ENCODE measurements at places on chromosomes 2 and 18. TPM values are rescaled to one million over a fixed set of nuclear protein-coding genes. Genes with fewer than 3 reads are reported as not detected.
A peak's percentile ranks its signal among the peaks of the same experiment; 100 is the strongest.

DNA sequence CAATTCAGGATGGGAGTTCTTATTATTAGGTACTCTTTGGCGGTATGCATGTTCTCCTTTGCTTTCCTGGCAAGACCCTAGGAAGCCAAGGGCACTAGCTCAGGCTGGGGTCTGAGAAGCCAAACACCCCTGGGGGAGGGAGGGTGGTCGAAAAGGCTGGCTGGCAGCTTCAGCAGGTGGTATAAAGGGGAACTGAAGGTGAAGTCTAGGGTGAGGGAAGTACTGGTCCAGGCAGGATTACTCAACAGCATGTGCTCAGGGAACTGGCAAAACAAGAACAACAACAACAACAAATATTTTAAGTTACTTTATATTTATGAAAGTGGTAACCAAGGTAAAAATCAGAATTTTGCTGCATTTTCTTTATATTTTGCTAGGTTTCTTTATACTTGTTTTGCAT is 40.7 kb upstream of the PCBP1 start:
- no peak for DNase-seq

- no peak for DNase-seq
Measured at GRCh38 chr2:10365412-10365811, 62.7 kb downstream of the HPCAL1 start.

GRCh38 chr2:54773838-54774237 is 50.4 kb downstream of the EML6 start:
- DNase-seq, result no peak

DNA sequence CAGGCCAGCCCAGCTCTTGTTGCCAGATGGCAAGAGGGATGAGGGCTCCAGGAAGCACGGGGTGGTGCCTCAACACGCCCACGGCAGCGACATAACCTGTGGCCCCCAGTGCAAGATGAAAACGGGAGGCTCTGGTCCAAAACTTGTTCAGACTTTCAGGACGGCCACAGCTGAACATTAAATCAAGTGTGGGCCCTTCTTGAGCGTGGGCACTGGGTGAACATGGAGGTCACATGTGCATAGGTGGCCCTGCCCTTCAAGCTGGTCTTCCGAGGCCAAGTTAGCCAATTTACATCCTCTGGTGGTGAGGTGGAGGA is 77.5 kb downstream of the NDUFA10 start:
- DNase-seq, result peak; percentile 4

Gene EMILIN1
- 237 TPM for total RNA-seq

DNA sequence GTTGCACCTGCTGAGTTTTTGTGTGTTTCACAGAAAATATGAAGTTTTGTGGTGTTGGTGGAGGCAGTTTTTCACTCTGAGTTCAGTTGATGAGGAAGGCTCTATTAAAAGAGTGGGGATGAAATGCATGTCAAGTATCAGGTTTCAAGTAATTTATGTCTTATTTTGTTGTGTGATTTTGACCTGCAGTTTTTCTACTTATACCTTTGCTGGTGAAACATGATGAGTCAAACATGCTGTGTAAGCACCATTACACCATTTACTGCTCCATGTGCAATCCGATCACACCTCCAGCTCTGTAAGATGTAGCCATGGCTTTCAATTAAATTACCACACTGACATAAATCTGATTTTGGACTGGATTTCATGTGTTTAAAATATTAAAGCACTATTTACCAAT is 174.5 kb upstream of the ZEB2 start:
- no peak for DNase-seq

DNA sequence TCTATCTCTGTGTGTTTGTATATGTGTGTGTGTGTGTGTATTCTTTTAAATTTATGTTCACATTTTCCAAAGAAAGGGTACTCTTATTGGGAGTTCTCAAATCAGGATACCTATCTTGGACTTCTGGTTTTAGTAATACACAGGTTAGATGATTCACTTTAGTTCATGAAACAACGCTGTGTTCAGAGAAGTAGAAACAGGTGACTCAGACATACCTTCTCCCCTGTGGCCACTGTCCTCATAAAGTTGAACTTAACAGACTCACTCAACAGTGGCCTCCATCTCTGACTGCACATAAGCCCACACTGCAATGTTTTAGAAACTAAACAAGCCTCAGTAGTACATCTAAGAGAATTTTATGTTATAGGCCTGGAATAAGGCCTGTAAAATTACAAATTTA is 566.6 kb upstream of the VRK2 start:
- DNase-seq, result no peak

DNA sequence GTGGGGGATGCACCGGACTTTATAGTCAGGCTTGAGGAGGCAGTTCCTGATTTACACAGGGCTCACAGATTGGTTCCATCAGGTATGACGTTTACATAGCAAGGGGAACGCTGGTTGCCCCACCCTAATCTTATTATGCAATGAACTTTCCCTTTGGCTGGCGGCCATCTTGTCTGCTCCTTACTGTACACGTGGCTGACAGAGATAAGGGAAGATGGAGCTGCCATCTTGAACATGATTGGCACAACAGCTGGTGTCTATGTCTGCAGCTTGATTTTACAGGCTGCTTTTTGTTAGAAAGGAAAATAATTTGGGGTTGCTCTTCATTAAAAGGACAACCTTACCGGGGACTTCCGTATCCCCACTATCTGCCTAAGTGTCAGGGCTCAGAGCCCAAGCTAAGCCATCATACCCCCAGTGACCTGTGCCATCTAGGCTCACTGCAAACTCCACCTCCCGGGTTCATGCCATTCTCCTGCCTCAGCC is 33.5 kb upstream of the ATG16L1 start:
- no peak for DNase-seq

GRCh38 chr2:69134306-69134945 is 121.4 kb downstream of the ANTXR1 start:
- no peak for DNase-seq

Gene HADHB
- total RNA-seq, result 45.3 TPM

Gene HOXD10
- 72.8 TPM for total RNA-seq

DNA sequence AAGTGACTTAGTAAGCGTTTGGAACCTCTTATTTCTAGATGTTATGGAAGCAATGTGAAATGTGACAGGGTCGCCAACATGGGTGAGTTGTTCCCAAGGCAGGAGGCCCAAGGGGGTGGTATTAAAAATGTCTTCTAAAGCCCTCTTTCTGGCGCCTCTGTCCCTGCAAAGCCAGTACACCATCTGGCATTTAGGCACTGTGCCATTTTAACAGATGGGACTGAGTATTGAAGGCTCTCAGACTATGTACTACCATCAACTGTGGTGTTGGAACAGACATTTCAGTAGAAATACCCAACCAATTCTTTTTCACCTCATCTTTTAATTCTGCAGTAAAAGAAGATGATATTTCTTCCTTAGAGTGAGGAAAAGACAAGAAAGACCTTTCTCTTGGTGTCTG is 384.5 kb upstream of the MMADHC start:
- DNase-seq, result no peak

- no peak for DNase-seq
Measured at GRCh38 chr2:169715379-169716237, 18.0 kb upstream of the KLHL23 start.

- DNase-seq, result no peak
Measured at GRCh38 chr18:31976242-31976641, 33.3 kb upstream of the TRAPPC8 start.
